Activated T-helper 1 cell treated with Interleukin-2 at 50 U/mL for 16 hours (primary cell): ENCODE measurements at places on chromosomes 5 and 9.

DNA sequence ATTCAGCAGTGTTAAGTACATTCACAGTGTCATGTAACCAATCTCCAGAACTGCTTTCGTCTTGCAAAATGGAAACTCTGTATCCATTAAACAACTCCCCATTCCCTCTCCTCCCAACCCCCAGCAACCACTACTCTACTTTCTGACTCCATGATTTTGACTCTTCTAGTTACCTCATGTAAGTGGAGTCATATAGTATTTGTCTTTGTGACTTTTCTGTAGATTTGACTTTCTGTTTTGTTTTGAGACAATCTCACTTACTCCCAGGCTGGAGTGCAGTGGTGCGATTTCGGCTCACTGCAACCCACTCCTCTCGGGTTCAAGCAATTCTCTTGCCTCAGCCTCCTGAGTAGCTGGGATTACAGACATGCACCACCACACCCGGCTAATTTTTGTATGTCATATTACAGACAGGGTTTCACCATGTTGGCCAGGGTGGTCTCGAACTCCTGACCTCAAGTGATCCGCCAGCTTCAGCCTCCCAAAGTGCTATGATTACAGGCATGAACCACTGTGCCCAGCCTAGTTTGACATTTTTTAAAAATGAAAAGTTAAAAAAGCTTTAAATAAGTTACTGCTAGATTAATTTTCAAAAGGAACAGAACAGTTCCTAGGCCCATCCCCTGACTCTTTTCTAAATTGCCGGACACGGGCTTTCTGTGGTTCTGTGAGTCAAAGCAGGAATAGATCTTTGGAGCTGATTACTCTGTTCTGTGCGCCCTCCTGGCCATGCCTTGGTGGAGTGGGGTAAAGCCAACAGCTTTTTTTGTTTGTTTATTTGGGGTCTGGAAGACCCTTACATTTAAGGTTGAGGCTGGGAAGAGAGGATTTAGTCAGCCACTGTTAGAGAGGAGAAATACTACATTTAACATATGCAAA lies 59.3 kb downstream of the RALGPS1 start:
- no peak for DNase-seq

GRCh38 chr9:130296783-130297055 lies 31.2 kb downstream of the HMCN2 start:
- DNase-seq, result no peak

DNA sequence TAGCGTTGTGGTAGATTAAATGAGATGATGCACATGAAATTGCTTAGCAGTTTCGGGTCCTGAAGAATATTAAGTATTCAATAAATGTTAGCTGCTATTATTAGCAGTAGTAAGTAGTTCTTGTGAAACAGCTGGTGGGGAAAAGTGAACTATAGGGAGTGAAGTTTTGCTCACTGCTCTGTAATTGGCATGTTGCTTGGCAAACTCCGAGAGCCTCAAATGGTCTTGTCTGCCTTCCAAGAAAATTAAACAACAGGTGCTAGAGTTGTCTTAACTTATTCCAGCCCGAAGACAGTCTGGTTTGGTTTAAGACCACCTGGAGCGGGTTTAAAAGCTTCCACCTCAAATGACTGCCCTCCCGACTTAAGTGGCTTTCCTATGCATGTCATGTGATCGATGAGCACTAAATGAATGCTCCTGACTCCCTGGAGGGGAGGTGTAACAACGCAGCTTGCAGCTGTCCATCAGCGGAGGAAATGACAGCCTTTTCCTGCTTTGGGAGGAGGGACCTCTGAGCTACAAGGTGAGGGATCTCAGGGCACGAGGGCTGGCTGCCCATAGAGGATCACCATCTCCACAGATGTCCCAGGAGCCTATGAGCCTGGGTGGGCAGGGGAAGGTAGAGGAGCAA lies 202.9 kb upstream of the PANK3 start:
- DNase-seq, result no peak

DNA sequence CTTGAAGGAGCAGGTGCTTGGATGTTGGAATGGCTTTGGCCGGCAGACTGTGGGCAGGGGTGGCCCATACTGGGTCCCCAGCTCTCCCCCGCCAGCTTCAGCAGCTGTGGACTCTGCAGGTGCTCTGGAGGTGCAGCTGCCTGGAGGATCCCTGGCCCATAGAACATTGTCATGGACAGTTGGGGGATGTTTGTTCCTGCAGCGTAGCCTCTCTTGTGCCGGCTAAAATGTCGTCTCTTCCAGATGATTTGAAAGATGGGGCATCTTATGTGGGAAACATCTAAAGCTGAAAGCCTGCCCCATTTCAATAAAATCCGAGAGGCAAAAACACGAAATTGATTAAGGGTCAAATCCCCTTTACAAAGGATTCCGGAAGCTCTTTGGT lies 13.5 kb upstream of the SLC6A19 start:
- no peak for DNase-seq

DNA sequence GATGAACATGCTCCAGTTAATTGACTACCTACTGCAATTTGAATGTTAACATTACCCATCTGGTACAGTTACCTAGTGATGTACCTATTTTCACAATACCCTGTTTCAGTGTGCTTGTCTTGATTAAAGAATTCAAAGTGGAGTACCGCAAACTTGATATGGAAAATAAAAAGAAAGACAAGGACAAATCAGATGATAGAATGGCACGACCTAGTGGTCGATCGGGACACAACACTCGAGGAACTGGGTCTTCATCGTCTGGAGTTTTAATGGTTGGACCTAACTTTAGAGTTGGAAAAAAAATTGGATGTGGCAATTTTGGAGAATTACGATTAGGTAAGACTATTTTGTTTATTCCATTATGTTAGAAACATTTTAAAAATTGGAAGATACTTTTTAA lies 33.5 kb downstream of the CSNK1G3 start:
- no peak for DNase-seq

DNA sequence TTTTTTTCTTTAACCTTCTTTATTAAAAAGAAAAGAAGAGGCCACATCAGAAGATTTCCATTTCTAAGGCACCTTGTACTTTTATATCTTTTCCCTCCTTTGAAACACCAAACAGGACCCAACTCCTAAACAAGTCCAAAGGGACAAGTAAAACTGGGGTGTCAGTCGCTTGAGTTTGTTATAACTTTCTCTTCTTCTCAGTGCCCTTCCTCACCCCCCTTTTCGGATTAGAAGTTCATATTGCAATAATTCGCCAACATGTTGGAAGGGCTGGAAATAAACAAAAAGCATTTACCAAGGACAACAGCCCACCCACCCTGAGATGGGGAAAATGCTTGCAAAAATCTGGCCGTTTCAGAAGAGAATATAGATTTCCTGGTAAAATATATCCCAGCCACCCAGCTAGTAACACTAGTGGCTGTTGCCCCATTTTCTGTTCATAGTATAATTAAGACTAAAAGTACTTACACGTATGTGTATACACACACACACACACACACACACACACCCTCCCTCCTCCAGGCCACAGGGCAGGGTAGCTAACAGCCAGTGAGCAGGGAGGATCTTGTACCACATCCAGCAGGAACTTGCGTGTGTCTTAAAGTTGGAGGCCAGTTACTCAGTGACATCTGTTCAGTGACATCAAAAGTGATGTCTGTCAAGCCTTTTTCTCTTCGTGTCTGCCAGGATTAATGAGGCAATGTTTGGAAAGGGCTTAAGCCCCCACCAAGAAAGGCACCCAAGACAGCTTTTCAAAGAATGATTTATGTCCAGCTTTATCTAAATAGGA lies 149.1 kb upstream of the KLF4 start:
- DNase-seq, result no peak

DNA sequence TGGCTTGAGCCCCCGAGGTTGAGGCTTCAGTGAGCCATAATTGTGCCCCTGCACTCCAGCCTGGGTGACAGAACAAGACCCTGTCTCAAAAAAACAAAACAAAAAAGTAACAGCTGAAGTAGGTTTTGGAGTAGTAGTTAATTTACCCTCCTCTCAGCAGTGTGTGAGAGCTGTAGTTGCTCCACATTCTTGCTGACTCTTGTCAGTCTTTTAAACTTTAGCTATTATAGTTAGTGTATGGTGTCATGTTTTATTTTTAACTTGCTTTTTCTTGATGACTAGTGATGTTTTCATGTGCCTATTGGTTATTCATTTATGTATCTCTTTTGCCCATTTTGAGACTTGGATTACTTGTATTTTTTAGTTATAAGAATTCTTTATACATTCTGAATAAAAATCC lies 52.9 kb upstream of the DHFR start:
- DNase-seq, result no peak

GRCh38 chr9:109730228-109730627 lies 49.8 kb upstream of the PALM2AKAP2 start:
- no peak for DNase-seq

- no peak for DNase-seq
These were observed 116.8 kb upstream of the PAM start for GRCh38 chr5:102638316-102638715.

DNA sequence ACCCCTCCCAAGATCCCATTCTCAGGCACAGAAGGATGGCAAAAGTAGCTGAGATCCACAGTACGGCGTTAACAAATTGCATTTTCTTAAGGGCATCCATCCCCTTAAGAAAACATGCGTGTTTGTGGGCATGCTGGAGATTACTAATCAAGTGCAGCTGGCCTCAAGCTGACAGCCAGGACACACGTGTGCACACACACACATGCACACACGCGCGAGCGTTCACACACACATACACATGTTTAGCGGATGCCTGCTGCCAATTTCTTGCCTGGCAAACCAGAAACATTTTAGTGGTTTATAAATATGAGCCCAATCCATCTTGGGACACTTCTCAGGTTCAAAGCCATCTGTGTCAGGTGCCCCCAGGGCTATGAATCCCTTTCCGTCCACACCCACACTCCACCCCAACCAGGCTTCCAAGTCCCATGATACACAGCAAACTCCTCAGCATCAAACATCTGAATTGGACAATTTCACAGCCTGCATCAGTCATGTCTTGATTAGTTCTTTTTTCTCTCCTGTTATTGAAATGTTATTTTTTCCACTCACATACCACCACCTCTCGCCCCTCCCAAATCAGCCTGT lies 23.5 kb upstream of the SMIM23 start:
- no peak for DNase-seq

- DNase-seq, result no peak
These were observed 50.3 kb downstream of the CPLANE1 start for GRCh38 chr5:37198842-37199241.

- DNase-seq, result no peak
These were observed 76.8 kb upstream of the NIPAL4 start for GRCh38 chr5:157382996-157383800.
